ENCODE measurements at places on chromosomes 2 and 18. TPM values are rescaled to one million over a fixed set of nuclear protein-coding genes. Genes with fewer than 3 reads are reported as not detected.

The MAP2 gene
- 0.46 TPM for total RNA-seq

The FTCDNL1 gene
- 0.77 TPM for total RNA-seq

The TMEM17 gene
- not detected for total RNA-seq

The SP5 gene
- not detected for total RNA-seq

GRCh38 chr18:64055019-64055418 is 85.1 kb downstream of the SERPINB8 start:
- no peaks in the 10 kb centered on the region for H3K4me1 ChIP-seq
- no peak overlapping the region for H3K27ac ChIP-seq
- H3K4me3 ChIP-seq: no peak overlapping the region
- no peak for DNase-seq
- H3K36me3 ChIP-seq: no peaks in the 10 kb centered on the region
- no peaks in the 10 kb centered on the region for H3K27me3 ChIP-seq

- H3K27ac ChIP-seq: no peak overlapping the region
- H3K4me3 ChIP-seq: no peak overlapping the region
- H3K27me3 ChIP-seq: no peaks in the 10 kb centered on the region
- no peak for DNase-seq
- H3K4me1 ChIP-seq: no peaks in the 10 kb centered on the region
Measured at GRCh38 chr2:52698408-52698807, 1069.2 kb upstream of the CHAC2 start.

DNA sequence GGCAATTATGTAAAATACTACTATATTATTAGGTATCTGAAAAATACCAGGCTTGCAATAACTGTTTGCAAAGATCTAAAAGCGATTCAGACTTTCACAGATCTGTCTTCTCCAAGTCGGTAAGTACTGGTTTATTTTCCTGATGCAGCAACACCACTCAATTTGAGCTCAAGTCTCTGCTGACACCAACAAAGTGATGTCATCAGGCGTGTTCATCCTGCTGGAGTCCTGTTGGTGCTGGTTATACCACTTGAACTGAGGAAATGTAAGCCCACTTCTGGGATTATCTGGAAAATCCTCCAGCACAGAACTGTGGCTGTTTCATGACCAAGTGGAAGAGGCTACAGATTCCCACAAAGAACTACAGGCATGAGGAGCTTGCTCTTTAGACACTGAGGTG is 267.6 kb downstream of the BCL2 start:
- H3K27ac ChIP-seq: peak overlapping the region; percentile 14
- H3K36me3 ChIP-seq: no peaks in the 10 kb centered on the region
- H3K4me3 ChIP-seq: no peak overlapping the region
- no peaks in the 10 kb centered on the region for H3K4me1 ChIP-seq
- no peak for DNase-seq
- H3K27me3 ChIP-seq: no peaks in the 10 kb centered on the region

- H3K36me3 ChIP-seq: no peaks in the 10 kb centered on the region
- H3K4me3 ChIP-seq: no peak overlapping the region
- DNase-seq: no peak
- H3K4me1 ChIP-seq: no peaks in the 10 kb centered on the region
Measured at GRCh38 chr18:25236736-25237135, 115.2 kb downstream of the ZNF521 start.

DNA sequence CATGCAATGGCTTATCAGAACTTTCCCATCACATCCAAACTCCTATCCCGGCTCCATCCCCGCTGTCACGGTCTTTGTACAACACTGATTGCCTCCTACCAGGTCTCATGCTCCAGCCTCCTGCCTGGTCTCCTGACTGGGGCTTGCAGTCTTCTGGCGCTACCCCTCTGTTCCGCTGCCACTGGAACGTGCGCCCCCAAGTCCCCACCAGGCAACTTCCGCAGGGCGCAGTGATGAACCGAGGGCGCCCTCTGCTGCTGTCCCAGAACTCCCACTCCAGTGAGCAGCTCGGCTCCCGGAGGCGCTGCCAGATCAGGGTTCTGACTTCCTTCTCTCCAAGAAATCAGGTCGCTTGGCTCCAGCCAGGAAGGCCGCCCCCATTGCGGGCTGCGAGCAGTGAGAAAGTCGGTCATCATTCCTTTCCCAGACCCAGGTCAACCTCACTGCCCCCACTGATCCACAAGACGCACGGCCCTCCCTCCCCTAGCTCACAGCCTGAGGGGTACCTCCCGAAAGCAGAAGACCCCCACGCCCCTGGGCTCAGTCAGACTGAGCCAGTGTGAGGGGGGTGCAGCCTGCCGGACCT is 43.9 kb upstream of the RAB11FIP5 start:
- H3K27me3 ChIP-seq: peaks cover 23% of the 10 kb centered on the region
- DNase-seq: peak; percentile 10
- H3K27ac ChIP-seq: no peak overlapping the region
- H3K36me3 ChIP-seq: no peaks in the 10 kb centered on the region
- H3K4me1 ChIP-seq: no peaks in the 10 kb centered on the region

DNA sequence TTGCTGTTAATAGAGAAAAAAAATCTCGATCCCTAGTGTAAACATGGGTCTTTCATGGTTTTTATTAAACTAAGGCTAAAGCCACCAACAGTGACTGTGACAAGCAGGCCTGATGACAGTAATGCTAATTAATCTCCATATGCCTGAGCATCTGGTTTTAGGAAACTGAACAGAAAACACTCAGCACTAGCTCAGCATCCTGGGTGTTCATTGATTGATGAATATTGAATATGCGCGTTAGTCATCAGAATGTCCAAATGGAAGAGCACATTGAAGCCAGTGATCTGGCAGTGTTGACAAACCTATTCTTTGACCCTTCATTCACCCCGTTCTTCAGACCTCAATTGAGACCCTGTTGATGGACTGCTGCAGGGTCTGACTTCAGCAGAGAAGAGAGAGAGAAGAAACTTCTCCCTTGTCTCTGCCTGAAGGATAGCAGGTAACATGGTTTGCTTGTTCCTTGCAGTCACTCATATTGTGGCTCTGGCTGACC is 283.8 kb downstream of the RDH14 start:
- no peak for DNase-seq
- no peak overlapping the region for H3K27ac ChIP-seq
- no peak overlapping the region for H3K4me3 ChIP-seq
- H3K4me1 ChIP-seq: no peaks in the 10 kb centered on the region
- H3K27me3 ChIP-seq: no peaks in the 10 kb centered on the region

DNA sequence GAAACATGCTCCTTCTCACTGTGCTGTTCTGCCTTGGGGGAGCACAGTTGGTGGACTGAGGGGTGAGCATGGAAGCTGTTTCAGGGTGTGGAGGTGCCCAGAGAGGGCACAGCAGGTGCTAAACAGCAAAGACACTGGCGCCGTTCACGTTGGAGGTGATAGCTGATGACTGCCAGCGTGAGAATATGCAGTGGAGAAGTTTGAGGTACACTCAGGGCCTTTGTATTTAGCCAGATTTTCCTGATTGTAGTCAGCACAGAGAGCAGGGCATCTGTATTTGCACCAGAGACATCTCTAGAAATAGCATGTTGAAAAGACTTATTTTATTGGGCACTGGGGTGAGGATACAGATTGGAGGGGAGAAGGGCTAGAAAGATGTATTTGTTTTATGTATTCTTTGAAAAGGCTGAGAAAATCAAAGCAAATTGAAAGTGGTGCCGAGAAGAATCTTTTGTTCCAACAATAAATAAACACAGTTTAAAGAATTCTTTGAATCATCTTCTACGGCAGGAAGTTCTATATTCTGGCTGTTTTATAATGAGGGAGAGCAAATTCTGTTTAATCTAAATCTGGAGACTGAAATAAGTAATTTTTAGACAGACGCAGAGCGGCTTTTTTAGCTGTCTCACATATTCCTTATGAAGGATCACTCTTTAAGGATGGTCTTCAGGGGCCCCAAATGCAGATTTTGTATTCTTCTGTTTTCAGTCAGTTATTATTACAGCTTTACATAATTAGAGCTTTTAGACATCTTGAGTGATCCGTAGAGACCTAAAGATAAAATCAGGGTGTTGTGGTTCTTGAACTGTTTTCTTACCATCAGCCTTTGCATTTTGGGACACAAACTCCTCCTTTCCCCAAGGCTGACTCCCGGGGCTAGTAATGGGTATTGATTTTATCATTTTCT is 7.1 kb downstream of the ZNF532 start:
- no peaks in the 10 kb centered on the region for H3K36me3 ChIP-seq
- H3K27ac ChIP-seq: no peak overlapping the region
- DNase-seq: no peak

GRCh38 chr2:160246356-160246755 is 46.3 kb upstream of the ITGB6 start:
- H3K36me3 ChIP-seq: no peaks in the 10 kb centered on the region
- no peaks in the 10 kb centered on the region for H3K27me3 ChIP-seq
- no peak for DNase-seq
- H3K27ac ChIP-seq: no peak overlapping the region
- no peak overlapping the region for H3K4me3 ChIP-seq

DNA sequence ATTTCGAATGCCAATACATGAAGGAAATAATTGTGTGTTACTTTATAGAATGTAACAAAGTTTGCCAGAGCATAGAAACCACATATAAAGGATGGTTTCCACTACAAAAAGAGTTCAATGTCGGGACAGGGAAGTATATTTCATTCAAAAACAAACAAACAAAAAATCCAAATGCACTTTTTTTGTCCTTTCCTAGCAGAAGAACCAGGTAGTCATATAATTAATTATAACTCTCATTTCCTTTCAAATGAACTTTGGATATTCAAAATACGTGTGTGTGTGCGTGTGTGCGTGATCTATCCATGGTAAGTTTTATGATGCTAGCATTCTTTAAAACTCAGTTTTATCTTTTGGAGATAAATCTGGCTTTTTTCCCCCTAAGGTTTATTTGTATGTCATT is 8.3 kb downstream of the FN1 start:
- H3K27me3 ChIP-seq: peaks cover 2% of the 10 kb centered on the region
- H3K4me1 ChIP-seq: no peaks in the 10 kb centered on the region
- H3K36me3 ChIP-seq: no peaks in the 10 kb centered on the region
- H3K4me3 ChIP-seq: no peak overlapping the region
- DNase-seq: no peak
- H3K27ac ChIP-seq: no peak overlapping the region

DNA sequence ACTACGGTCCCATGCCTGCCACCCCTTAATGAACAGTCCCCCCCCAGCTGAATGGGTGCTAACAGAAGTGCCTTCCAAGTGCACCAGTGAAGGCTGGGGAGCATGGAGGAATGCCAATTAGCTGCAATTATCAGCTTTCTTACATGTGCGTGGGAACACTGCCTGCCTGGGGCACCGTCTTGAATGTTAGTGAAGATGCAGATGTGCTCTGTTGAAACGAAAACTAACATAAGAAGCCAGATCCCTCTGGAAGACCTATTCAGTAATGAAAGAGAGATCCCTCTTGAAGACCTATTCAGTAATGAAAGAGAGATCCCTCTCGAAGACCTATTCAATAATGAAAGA is 154.5 kb downstream of the CLIP4 start:
- no peaks in the 10 kb centered on the region for H3K36me3 ChIP-seq
- H3K4me1 ChIP-seq: no peaks in the 10 kb centered on the region
- no peaks in the 10 kb centered on the region for H3K27me3 ChIP-seq
- DNase-seq: no peak
- no peak overlapping the region for H3K27ac ChIP-seq

GRCh38 chr2:207243601-207244000 is 77.9 kb upstream of the KLF7 start:
- no peaks in the 10 kb centered on the region for H3K36me3 ChIP-seq
- H3K27me3 ChIP-seq: no peaks in the 10 kb centered on the region
- no peak overlapping the region for H3K4me3 ChIP-seq
- H3K4me1 ChIP-seq: peaks cover 22% of the 10 kb centered on the region
- H3K27ac ChIP-seq: no peak overlapping the region

GRCh38 chr2:48719480-48720177 is 35.9 kb downstream of the LHCGR start:
- no peaks in the 10 kb centered on the region for H3K36me3 ChIP-seq
- H3K4me1 ChIP-seq: no peaks in the 10 kb centered on the region
- H3K4me3 ChIP-seq: no peak overlapping the region
- DNase-seq: no peak

- H3K36me3 ChIP-seq: no peaks in the 10 kb centered on the region
- H3K27me3 ChIP-seq: peaks cover 6% of the 10 kb centered on the region
- H3K4me1 ChIP-seq: no peaks in the 10 kb centered on the region
- no peak for DNase-seq
Measured at GRCh38 chr2:191917967-191918651, 71.2 kb upstream of the CAVIN2 start.

DNA sequence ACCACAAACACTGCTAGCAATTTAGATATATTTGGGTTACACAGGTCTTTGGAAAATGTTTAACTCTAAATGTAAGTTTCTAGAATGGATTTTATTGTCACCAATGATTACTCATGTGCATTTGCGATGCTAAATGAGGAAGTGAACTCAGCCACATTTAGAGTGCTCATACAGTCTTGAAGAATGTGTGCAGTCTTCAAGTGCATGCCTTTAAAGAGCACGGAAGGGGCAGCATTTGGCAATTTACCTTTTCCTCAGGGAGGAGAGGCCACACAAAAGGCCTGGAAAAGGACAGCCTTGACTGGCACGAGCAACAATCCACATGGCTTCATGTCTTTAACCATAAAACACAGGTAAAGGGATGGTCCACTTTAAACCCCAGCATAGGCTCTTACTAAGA is 78.5 kb upstream of the STK17B start:
- H3K27me3 ChIP-seq: no peaks in the 10 kb centered on the region
- no peak overlapping the region for H3K27ac ChIP-seq
- H3K4me3 ChIP-seq: no peak overlapping the region
- H3K4me1 ChIP-seq: peaks cover 15% of the 10 kb centered on the region
- H3K36me3 ChIP-seq: no peaks in the 10 kb centered on the region

- H3K4me3 ChIP-seq: no peak overlapping the region
- no peak overlapping the region for H3K27ac ChIP-seq
- no peak for DNase-seq
- no peaks in the 10 kb centered on the region for H3K27me3 ChIP-seq
Measured at GRCh38 chr2:126696644-126697520, 40.9 kb downstream of the GYPC start.

DNA sequence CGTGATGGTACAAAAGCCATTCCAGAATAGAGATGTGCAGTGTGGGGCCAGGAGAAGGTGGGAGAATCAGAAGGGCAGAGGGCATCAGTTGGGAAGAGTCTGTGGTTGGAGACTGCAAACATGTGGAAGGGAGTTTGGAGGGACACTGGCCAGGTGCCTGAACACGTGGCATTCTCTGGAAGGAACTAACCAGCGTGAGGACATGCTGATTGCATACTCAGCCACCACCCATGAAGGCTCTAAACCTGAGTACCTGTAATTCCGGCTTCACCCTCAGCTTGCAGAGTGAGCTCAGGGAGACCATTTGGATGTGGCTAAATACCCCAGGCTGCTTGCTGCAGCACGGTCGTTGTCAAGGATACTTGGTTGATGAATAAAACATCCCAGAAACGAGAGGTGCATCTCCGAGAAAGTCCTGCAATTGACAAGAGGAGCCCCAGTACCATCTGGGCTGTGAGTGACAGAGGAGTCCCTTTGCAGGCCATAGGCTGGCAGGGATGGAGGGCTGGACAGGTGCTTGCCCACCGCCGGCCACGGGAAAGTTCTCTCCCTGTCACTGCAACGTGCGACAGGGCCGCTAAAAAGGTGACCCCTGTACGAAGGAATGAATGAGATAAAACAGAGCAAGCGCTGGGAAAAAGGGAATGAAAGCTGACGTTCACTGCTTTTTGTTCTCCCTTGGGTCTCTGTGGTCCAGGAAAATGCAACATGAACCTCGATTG is 5.0 kb downstream of the ACKR3 start:
- no peak overlapping the region for H3K27ac ChIP-seq
- H3K27me3 ChIP-seq: no peaks in the 10 kb centered on the region
- peaks cover 6% of the 10 kb centered on the region for H3K4me1 ChIP-seq
- no peak for DNase-seq
- H3K36me3 ChIP-seq: peaks cover 11% of the 10 kb centered on the region

Measured in T-cell (primary cell).